Renal pelvis (tissue), 12 donors: ENCODE measurements at places on chromosomes 4 and X.

DNA sequence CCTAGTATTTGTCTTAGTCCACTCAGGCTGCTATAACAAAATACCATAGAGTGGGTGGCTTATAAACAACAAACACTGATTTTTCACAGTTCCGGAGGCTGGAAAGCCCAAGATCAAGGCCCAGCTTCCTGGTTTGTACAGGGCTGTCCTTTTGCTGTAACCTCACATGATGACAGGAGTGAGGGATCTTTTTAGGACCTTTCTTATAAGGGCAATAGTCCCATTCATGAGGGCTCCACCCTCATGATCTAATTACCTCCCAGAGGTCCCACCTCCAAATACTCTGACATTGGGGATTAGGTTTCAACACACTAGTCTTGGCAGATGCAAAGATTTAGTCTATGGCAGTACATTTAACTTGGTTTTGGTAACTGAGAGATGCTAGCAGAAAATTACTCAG, 20.9 kb downstream of the GPAT3 start:
- DNase-seq = no peak

GRCh38 chrX:103562801-103563200, 22.5 kb upstream of the TCEAL4 start:
- no peak for DNase-seq

GRCh38 chr4:137934911-137935310, 307.2 kb downstream of the SLC7A11 start:
- no peak for DNase-seq

DNA sequence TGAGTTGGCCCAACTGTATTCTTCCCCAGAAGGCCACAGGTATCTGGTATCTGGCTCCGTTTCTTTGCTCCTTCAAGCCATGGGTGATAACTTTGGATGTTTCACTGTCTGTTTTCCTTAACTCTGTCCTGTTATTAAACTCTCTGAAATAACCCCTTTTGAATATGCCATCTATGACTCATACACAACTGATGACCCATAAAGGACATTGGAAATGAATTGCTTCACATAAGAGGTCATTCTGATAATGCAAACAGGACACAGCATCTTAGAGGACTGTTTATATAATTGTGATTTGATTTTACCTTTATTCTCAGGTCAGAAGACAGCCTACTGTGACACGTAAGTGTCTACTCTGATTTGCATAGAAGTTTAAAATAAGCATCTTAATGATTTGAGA, 227.7 kb downstream of the VEGFC start:
- no peak for DNase-seq

- no peak for DNase-seq
Observed at GRCh38 chr4:40843696-40844095, 93.9 kb downstream of the NSUN7 start.

GRCh38 chrX:47518144-47518543, 35.1 kb upstream of the ZNF41 start:
- DNase-seq = no peak

DNA sequence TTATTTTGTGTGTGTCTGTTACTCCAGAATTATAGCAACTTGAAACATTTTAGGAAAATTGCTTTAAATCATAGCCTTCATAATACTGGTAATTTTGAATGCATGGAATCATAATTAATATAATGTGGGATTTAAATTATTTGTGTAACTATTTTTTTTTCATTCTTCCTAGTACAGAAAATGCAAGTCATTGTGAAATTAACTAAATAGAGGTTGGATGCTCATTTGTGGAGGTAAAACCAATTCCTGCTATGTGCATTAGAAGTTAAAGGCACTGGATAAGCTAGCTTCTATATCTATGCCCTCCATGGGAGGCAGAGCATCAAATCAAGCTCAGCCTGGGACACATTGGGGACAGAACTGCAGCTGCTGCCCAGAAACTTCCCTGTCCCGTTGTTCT, 1048.5 kb upstream of the PABPC4L start:
- no peak for DNase-seq

GRCh38 chr4:1771555-1772305, 21.4 kb upstream of the FGFR3 start:
- no peak for DNase-seq

GRCh38 chrX:29762006-29762405, 453.4 kb upstream of the MAGEB2 start:
- DNase-seq = no peak

DNA sequence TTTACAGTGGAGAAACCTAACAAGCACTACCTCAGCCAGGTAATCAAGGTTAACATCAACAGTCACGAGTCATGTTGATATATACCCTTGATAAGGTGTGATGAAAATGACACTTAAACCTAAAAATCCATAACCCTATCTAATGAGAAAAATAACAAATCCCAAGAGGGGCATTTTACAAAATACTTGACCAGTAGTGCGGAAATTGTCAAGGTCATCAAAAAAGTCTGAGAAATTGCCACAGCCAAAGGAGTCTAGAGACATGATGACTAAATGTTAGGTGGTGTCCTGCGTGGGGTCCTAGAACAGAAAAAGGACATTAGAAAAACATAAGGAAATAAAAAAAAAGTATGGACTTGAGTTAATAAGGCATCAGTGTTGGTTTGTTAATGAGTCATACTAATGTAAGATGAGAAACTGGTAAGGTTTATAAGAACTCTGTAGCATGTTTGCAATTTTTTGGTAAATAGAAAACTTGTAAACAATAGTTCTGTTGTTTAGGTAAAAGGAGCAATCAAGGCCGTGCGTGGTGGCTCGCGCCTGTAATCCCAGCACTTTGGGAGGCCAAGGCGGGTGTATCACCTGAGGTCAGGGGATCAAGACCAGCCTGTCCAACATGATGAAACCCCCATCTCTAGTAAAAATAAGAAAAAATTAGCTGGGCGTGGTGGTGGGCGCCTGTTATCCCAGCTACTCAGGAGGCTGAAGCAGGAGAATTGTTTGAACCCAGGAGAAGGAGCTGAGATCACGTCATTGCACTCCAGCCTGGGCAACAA, 2.9 kb downstream of the RPL36A start:
- DNase-seq = no peak

GRCh38 chr4:103018391-103019307, 856 bp downstream of the SLC9B1 start:
- DNase-seq = peak; percentile 41

GRCh38 chr4:51853027-51853682, 10.2 kb downstream of the DCUN1D4 start:
- DNase-seq = no peak

GRCh38 chr4:10897076-10897475, 212.5 kb upstream of the CLNK start:
- DNase-seq = no peak

DNA sequence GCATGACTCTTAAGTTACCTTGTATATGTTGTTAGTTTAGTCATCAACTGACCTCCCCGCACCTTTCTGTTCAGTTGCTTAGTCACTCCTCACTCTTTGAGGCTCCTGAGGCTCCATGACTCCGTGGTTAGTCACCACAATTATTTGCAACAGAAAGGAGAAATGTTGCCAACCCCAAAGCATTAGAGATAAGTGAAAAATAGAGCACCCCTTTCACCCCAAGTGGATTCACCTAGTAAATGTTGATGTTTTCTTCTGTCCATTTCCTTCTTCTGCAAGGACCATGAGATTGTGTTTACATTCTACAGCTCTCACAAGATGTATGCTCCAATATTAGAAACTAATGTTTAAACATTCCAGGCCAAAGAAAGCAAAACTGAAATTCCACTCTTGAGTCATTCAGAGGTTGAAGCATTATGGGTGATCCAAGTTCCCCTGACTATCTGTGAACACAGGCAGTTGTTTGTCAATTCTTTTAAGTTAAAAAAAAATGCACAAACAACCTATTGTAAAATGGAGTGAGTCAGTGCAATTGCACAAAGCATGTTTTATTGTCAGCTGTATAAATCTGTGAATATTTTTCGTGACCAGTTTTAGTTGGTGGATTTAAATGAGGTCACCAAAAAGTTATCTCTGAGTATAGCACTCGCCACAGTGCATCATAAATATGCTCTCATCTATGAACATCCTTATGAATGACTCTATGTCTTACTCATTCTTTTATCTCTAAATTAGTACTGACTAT, 552.4 kb upstream of the MAGEB2 start:
- DNase-seq = peak; percentile 19

DNA sequence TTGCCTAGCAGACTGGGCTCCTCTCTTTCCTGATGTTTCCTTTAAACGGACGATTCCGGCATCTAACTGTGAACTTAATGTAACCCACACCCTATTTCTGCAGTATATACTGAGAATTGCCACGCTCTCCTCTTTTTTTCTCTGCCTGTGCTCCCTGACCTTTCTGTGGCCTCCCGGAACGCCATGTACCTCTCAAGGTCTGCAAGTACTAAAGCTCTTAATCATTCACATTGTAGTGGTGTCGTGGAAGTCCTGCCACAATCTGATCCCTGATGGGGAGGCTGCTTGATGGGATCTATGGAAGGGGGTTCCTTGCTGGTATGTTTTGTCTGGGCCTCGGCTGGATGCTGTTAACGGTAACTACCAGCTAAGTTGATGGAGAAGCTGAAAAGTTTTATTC, 302.9 kb upstream of the EPHA5 start:
- DNase-seq = no peak

GRCh38 chr4:119946359-119946758, 120.3 kb downstream of the MAD2L1 start:
- no peak for DNase-seq

DNA sequence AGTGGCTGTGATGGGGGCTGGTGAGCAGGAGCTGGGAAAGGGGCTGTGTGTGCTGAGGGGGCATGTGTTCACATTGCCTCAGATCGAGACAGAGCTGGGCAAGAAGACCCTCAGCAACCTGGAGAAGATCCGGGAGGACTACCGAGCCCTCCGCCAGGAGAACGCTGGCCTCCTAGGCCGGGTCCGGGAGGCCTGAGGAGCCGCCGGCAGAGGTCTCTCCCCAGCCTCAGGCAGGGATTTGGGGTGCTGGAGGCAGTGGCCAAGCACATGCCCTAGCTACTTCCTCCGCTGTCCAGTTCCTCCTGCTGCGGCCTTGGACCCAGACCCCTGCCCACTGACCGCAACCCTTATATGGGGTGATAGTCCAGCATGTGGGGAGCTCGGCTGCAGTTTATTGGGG, 14.4 kb downstream of the FOXP3 start:
- DNase-seq = no peak

DNA sequence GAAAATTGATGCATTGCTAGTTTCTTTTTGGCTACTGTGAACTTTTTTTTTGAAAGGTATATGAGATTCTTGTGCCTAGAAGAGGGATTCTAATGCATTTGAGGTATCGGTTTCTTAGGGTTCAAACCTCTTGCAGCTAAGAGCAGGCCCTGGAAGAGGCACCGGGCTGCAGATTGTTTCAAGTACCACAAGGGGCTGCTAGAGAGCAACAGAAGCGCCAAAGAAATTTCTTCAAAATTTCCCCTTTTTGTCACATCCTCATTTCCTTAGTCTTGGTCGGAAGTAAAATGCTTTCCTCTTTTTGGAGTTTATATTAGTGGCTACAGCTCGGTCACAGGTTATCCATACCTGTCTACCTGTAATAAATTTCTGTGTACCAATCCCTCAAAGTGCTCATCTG, 89.8 kb downstream of the PDGFRA start:
- DNase-seq = peak; percentile 33

DNA sequence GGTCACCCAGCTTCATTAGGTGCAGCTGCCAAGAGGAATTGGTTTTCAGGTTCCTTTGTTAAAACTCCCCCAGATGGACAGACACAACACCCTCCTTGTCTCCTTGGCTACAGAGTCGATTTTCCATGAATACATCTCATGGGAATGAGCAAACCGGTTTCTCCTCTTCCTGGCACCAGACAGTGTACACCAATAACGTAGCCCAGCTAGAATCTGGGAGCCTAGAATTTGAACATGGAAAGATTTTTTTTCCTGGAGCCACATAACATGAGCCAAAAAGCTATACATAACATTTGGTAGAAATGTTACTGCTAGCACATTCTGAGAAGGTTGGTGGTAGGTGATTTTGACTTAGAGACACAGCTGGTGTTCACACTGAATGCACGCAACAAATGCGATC, 62.9 kb upstream of the SLC34A2 start:
- DNase-seq = no peak

- peak; percentile 14 for DNase-seq
Observed at GRCh38 chrX:138191998-138192397, 519.5 kb downstream of the FGF13 start.

DNA sequence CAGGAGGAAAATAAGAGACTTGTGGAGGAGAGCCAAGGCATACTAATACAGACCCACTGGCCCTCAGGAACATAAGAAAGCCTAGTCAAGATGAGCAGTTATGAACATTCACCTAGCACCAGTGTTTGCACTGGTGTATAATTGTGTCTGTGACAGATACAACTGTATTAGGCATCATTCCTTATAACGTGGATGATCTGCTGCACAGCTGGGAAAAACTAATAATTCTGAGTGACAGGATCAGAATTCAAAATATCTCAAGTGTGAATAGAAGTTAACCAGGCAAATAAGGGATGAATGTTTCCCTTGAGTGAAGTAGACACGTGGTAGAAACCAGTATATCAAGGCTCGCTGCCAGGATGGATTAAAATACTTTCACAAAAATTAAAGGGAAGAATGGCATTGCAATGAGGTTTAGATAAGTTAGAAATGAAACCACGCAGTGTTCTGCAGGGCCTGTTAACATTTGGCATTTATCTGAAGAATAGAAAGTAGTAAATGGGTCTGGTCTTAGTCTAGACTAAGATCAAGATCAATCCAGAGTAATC, 325.9 kb downstream of the EPHA5 start:
- DNase-seq = no peak

GRCh38 chr4:17153572-17153971, 255.1 kb upstream of the LDB2 start:
- DNase-seq = no peak

DNA sequence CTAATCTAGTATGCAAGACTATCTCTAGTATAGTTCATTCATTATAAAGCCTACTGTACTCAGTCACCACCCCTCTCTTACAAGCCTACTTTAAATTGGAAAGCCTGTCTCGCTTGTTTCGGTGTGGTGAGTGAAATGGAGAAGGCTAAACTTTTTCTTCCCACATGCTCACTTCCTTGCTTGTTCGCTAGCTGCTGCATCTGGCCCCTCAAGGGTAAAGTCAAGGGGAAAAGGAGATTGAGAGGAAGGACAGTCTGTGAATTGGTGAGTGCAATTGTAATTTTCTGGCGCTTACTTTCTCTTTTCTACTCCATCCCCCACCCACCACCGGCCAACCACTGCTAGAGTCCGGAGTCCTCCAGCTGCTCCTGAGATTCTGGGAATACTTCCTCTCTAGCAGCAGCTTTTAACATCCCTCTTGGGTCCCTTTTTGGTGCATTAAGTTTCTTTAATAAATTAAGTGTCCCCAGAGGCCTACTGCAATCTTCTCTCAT, 12.1 kb upstream of the ARAP2 start:
- no peak for DNase-seq

DNA sequence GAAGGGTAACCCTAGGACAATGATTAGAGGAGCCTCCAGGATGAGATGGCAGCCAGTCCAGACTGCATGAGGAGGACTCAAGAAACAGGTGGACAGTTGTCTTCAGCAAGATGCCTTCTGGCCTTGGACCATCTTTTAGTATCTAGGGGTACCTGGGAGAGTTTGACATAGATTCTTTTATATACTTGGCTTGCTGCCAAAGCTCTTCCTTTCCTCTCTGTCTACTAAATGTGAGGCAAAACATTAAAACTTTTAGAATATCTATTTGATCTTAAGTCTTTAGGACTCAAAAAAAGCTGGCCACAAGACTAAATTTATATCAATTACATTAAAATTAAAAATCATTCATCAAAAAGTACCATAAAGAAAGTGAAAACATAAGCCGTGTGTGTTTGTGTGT, 18.6 kb upstream of the NKX3-2 start:
- no peak for DNase-seq
